Large intestine (tissue), 12 donors: ENCODE measurements at places on chromosomes 4 and X. TPM values are rescaled to one million over a fixed set of nuclear protein-coding genes. Genes with fewer than 3 reads are reported as not detected.

GRCh38 chr4:3010577-3010976 is 47.2 kb downstream of the GRK4 start:
- H3K4me1 ChIP-seq = peaks cover 4% of the 10 kb centered on the region
- no peaks in the 10 kb centered on the region for H3K36me3 ChIP-seq
- H3K27me3 ChIP-seq = no peaks in the 10 kb centered on the region
- H3K4me3 ChIP-seq = no peak overlapping the region

The MAGIX gene
- 2.5 TPM for polyA plus RNA-seq

The WDR19 gene
- 26.2 TPM for polyA plus RNA-seq

DNA sequence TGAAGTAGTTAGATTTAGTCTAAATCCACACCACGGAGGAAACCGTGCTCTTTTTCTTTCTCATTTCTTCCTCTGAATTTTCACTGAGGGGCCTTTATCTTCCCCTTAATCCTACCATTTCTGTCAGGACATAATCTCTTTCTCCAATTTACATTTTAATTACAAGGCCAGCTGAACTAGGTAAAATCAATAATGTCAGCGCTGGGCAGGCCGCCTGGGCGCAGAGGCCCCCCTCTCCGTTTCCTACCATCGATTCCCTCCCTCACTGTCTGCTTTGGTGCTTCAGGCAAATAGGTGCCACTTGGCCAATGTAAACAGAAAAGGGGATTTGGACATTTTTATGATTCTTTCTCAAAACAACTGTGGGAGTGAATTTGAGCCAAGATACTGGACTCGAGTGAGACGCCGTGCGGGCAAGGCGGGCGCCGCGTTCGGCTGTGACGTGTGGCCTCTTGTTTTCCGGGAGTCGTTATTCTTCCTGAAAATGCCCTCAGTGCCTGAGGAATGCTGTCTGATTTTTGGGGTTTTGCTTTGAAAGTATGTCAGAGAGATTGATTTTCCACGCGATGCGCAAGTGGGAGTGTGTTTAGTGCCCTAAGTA is 22.6 kb downstream of the UVSSA start:
- DNase-seq = no peak
- no peaks in the 10 kb centered on the region for H3K4me1 ChIP-seq
- peaks cover 32% of the 10 kb centered on the region for H3K36me3 ChIP-seq
- H3K27me3 ChIP-seq = no peaks in the 10 kb centered on the region
- H3K27ac ChIP-seq = no peak overlapping the region

The LEF1 gene
- polyA plus RNA-seq = 8.5 TPM

DNA sequence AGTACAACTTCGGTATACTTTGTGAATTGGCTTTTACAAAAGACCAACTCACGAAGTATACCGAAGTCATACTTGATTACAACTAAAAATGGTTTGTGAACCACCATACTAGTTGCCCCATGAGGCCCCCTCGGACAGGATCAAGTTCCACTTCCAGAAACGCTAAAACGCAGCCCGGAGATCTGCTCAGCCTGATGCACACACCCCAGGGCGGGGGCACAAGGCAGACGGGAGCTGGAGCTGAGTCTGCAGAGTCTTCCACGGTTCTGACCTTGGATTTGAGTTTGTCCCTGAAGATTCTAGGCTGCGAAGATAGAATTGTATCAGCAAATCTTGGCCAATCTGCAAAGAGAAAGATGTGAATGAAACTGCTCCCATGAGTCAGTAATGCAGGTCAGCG is 118.1 kb downstream of the SORCS2 start:
- H3K4me3 ChIP-seq = no peak overlapping the region
- no peak overlapping the region for H3K27ac ChIP-seq
- peaks cover 3% of the 10 kb centered on the region for H3K27me3 ChIP-seq

The UNC5C gene
- 4.1 TPM for polyA plus RNA-seq

GRCh38 chr4:54077812-54078211 is 13.4 kb upstream of the CHIC2 start:
- peaks cover 3% of the 10 kb centered on the region for H3K27me3 ChIP-seq
- no peaks in the 10 kb centered on the region for H3K36me3 ChIP-seq
- no peak overlapping the region for H3K27ac ChIP-seq
- DNase-seq = no peak
- H3K4me1 ChIP-seq = no peaks in the 10 kb centered on the region

DNA sequence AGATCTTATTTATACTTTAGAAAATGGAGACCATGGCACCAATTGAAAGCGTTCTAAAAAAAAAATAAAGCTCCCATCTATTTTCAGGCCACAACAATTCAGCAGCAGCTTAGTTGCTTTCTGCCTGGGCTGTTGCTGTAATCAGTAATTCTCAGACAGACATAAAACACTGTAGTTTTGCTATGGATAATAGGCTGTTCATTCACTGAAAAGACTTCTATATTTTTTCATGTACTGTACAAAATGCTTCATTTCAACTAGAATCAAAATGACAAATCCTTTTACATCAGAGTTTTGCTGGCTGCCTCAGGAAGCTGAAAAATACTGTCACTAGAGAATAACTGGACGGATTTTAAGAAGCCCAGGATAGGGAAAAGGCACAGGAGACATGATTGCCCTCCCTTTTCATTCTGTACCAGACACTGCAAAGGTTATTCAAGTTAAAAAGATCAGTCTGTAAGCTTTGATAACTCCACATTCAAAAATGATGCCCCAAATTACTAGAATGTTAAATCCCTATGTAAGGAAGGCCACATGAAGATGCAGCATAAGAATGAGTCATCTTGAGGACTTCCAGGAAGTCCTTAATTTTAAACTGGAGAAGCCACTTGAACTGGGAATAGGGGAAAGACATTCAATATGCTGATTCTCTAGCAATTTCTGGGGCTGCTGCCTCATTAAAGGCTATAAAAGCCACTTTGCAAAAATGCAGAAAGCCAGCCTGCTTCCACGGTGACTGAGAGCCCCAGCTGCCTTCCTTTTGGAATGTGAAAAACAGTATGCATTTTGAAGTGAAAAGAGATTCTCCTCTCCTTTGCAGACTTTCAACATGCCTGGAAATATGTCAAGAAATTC is 403.2 kb upstream of the RASGEF1B start:
- DNase-seq = no peak
- peaks cover 10% of the 10 kb centered on the region for H3K4me1 ChIP-seq
- no peaks in the 10 kb centered on the region for H3K36me3 ChIP-seq
- no peak overlapping the region for H3K27ac ChIP-seq
- H3K4me3 ChIP-seq = no peak overlapping the region
- no peaks in the 10 kb centered on the region for H3K27me3 ChIP-seq
